Right renal cortex interstitium (tissue), 3 donors: ENCODE measurements at places on chromosomes 4 and X.

DNA sequence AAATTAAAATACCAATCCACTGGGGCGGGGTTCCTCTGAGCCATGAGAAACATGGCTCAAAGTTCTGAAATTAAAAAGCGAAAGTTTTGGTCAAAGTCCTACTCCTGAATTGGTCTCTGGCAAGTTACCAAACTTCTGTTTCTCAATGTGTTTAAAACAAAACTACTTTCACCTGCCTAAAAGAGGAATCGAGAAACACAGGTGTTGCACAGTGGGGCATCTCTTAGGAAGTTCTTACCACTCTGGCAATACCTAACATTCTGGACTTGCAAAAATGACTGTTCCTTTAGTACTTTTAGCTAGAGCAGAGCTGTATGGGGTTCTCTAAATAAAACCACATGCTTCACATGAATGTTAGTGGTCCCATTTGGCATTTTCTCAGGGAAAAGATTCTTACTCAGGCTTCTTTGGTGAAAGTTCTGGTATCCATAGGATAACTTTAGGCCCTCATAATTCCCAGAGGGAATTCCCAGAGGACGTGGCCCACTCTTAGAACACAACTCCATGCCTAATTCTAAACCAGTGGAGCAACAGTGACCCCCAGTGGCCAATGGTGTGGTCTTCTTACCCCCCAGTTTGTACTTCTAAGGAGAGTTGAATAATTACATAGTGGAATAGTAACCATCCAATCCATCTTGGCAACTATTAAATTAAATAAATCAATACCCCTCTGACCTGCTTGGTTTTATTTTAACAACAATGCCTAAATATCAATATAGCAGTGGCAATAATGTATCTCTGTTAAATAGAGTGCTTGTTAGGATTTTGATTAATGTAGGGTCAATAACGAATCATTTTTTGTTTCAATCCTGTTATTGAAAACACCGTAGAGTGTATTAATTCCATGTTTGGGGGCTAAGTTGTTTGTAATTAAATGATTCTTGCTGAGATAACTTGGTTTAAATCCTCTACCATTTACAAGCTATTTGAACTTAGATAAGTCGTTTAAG is 21.9 kb downstream of the BMP3 start:
- no peak for DNase-seq

GRCh38 chr4:147570616-147571015 is 46.6 kb upstream of the TMEM184C start:
- no peak for DNase-seq

DNA sequence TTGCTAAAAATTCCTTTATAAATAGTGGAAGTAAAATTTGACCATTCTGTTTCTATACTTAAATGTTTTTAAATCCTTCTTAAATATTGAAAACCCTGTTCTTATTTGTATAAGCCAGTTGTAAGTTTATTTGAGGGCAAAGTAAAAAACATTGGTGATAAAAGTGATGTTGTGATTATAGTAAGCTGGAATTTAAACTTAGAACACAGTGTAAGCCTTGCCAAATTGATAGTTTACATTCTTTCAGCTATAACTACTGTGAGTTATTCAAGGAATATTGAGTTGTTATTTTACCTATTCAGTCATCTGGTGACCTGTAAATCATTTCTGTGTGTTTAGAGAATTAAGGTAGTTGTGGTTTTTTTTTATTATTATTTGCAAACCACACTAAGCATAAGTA is 9.6 kb downstream of the YY2 start:
- no peak for DNase-seq

- DNase-seq = no peak
These were observed 340.9 kb downstream of the CHIC1 start for GRCh38 chrX:73903941-73904340.
